Right atrium auricular region (tissue), 2 donors: ENCODE measurements at places on chromosomes 4 and X. TPM values are rescaled to one million over a fixed set of nuclear protein-coding genes. Genes with fewer than 3 reads are reported as not detected.

DNA sequence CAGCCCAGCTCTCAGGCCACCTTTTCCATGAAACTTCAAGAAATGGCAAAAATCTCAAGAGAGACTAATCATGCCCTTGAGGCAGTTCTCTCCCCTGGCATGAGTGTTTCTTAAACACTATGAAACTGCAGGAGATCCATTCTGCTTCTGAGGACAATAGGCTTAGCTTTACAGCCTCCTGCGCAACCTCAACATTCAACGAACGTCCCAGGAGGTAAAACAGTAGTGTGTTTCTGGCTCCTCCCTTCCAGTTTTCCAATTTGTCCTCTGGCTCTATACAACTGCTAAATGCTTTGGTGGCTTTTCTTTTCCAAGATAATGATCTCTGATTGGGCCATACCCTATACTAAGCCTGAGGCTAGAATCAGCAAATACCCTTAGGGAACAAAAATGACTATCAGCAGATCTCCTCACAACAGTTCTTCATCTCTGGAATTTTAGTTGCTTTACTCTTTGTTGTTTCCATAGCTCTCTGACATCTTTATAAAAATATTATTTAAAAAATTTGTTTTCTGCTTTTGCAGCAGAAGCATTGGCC, 87.0 kb upstream of the FAT1 start:
- no peak for DNase-seq

DNA sequence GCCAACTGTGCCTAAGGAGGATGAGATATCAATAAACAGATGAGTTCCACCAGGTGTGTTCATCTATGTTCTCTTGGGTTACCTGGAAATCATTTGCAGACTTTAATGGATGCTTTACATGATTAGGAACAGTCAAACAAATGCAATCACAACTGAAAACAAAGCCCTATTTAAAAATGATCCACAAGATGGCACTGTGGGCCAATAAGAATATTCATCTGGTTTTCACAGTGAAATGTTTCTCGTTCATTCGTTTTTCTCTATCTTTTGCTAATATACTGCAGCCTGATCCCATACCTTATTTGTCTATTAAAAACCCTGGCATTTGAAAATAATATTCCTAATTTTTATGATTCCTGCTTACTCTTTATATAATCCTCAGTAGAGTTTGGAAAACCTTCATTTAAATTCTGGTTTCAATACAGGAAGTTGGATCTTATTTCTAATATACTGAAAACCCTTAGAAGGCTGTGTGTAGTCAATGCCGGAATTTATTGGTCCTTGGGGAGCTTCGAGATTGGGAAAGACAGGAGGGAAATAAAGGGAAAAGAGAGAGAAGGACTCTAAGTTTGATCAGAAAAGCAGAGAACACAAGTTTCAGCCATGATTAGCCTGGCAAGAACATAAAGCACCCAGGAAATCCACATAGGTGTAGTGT, 63.8 kb upstream of the TAPT1 start:
- DNase-seq = no peak

FGD1 gene
- total RNA-seq = 5.7 TPM

- DNase-seq = no peak
These were observed 36.0 kb downstream of the PF4 start for GRCh38 chr4:73945674-73946449.

CLTRN gene
- 0.70 TPM for total RNA-seq

DHX15 gene
- total RNA-seq = 59.7 TPM

DNA sequence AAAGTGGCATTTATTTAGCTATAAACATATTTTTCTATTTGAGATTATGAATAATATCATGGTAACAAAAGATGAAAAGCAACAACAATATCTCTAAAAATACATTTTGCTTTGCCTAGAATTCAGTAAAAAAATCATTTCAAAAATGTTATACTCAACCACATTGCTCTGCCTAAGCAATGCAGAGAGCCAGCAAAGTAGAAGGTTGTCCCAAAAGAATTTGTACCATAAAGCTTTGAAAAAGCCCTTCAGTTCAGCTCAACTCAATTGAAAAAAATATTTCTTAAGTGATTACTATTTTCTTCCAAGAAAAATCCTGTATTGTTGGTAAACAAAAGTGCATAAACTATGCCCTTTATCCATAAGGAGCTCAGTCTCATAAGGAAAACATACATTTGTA, 301.2 kb upstream of the ARSJ start:
- DNase-seq = no peak

GRCh38 chr4:34108391-34108790, 2135.9 kb downstream of the ARAP2 start:
- no peak for DNase-seq

GRCh38 chr4:80213117-80213815, 16.0 kb downstream of the PRDM8 start:
- DNase-seq = no peak

TLR3 gene
- 3.5 TPM for total RNA-seq

GRCh38 chr4:174365018-174365587, 81.4 kb downstream of the CEP44 start:
- DNase-seq = no peak

DNA sequence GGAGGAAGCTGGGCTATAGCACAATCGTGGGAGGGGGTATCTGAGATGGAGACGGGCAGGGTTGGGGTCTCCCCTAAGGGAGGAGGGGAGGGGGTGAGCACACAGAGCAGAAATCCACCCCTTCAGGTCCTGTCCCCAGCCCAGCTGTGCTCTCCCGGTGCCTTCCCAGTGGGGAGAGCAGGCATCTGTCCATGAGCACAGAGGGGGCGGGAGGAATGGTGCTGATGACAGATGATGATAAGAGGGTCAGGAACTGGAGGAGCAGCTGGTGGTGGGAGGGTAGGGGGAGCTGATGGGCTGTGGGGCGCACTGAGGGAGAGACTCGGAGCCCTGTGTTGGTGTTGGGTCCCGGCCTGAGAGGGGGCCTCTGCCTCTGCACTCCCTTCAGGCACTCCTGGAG, 8.6 kb downstream of the ATP2B3 start:
- no peak for DNase-seq

GRCh38 chr4:80393246-80393969, 57.9 kb downstream of the CFAP299 start:
- no peak for DNase-seq

NRK gene
- 0.39 TPM for total RNA-seq

SSX2 gene
- total RNA-seq = not detected

NIPAL1 gene
- 1.4 TPM for total RNA-seq

GRCh38 chrX:128309311-128309710, 257.1 kb upstream of the ACTRT1 start:
- no peak for DNase-seq

- DNase-seq = no peak
These were observed 40.2 kb downstream of the FHDC1 start for GRCh38 chr4:152976212-152976761.

GRCh38 chr4:93086356-93086755, 742.2 kb upstream of the ATOH1 start:
- no peak for DNase-seq

DNA sequence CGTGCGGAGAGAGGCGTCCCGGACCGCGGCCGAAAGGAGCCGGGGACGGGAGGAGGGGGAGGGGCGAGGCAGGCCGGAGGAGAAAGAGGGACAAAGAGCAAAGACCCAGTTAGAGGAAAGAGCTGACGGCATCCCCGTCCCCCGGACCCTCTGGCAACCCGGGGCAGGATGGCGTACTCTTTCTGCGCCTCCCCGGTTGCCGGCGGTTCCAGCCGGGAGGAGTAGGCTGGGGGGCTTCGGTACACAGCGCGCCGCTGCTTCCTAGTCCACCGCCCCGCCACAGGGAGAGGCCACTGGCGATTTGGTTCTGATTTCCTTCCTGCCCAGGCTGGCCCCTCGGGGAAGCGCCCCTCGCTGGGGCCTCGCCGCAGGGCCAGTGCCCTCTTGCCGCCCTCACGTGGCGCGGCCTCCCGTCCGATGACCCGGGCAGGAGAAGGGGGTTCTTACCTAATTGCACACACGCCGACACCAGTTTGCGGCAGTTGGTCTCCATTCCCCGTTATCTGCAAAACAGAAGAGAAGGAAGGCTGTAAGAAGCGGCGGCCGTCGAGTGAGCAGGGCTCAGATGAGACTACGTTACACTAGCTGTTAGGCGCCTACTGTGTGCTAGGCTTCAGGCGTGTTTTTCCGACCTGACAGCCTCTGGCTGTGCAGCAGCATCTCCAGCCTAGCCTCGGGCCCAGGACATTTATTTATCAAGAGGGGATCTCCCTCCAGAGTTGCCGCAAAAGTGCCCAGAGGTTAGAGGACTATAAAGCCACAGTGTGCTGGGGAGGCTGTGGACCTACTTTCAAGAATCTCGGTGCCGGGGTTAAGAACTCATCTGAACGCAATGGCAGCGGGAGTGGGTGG, 9.9 kb upstream of the PITX2 start:
- no peak for DNase-seq

DNA sequence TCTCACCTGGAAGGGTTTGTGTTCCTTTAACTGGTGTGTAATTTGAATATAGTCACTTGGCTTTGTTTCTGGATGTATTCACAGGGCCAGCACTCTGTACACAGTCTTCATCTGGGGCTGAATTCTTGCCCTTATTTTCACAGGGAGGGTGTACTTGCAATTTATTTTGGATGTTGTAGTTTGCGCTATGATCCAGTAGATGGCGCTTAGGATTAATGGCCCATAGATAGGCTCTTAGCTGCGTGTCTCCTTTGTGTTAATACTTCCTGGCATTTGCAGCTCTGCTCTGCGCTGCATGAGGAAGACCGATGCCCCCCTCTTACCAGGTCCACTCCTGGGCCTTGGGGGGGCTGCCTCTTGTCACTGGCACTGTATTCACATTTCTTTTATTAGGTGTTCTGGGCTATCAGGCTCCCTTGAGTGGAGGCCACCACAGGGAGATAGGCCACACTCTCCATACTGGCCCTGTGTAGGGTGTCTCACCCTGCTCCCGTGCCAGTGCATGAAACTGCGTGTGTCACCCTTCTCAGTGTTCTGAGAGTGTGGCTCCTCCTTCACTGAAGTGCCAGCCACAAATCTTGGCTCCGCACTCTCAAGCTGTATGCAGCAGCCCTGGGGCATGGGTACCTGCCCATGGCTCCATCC, 562.2 kb downstream of the ZIC3 start:
- DNase-seq = no peak

SLC7A11 gene
- 1.5 TPM for total RNA-seq

DNA sequence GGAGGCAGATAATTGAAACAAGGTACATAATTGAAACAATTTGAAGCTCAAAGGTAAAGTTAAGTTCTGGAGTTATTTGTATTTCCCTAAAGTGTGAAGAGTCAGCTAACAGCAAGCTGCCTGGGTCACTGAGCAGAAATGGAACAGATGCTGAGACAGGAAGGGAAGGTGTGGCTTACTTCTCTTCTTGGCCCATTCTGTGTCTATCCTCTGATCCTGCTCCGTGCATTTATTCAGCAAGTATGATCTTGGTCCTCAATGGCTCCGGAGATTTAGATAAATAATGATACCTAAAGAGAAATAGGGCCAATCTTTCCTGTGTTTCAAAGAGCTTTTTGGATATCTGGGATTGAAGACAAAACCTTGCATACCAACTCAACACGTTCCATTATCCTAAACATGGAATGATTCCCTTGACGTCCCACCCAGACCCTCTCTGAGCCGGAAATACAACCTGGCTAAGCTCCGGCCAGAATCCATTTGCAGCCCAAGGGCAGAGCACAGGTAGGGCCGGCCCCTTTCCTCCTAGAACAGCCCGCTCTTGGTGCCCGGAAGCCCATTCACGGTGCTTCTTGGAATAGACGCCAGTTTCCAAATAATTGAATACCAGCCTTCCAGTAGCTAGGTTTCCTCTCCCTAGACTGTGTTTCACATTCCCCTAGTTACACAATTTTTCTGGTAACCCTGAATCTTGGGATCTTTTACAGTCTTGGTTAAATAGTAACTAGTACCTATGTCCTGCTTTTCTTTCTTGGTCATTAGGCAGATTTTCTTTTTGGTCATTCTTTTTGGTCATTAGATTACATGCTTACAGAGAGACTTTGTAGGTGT, 211.0 kb downstream of the NWD2 start:
- DNase-seq = no peak

GRCh38 chrX:11564546-11564945, 101.2 kb downstream of the ARHGAP6 start:
- no peak for DNase-seq

DNA sequence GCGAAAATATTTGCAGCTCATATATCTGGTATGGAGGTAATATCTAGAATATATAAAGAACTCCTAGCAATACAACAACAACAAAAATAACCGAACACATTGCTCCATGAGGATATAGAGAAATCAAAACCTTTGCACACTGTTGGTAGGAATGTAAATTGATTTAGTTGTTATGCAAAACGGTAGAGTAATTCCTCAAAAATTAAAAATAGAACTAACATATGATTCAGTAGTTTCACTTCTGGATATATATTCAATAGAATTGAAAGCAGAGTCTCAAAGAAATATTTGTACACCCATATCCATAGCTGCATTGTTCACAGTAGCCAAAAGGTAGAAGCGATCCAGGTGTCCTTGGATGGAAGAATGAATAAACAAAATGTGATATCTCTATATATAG, 203.0 kb upstream of the CNKSR2 start:
- no peak for DNase-seq

DNA sequence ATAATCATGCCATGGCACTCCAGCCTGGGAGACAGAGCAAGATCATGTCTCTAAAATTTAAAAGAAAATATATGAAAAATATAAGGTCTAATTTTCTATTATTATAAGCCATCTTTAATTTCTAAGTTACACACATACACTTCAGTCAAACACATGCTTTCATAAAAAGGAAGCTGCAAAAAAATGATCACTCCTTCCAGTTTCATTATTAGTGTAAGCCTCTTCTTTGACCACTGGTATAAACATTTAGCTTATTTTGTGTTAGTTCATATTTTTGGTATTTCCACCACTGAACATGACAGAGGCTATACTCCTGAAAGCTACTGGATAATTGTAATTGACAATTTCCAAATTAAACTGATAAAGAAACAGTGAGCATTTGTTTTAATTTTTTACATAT, 163.3 kb upstream of the USP38 start:
- no peak for DNase-seq

GRCh38 chr4:138055890-138056289, 186.3 kb downstream of the SLC7A11 start:
- no peak for DNase-seq

DNA sequence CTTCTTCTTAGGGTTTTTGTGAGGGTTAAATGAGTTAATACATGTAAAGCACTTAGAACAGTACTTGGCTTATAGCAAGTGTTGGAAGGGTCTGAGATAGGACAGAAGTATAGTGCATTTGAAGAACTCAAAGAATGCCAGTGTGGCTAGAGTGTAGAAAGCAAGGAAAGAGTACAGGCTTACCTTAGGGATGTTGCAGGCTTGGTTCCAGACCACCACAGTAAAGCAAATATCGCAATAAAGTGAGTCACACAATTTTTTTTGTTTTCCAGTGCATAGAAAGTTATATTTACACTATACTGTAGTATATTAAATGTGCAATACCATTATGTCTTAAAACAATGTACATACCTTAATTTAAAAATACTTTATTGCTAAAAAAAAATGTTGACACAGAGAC, 41.3 kb downstream of the KIF4A start:
- no peak for DNase-seq

GRCh38 chrX:153640736-153641575, 6.0 kb upstream of the DUSP9 start:
- no peak for DNase-seq

- no peak for DNase-seq
These were observed 214.5 kb downstream of the KIT start for GRCh38 chr4:54872261-54872660.
